Activated gamma-delta T cell treated with Interleukin-2 at 50 U/mL for 16 hours (primary cell): ENCODE measurements at places on chromosomes 1 and 21.

- DNase-seq = no peak
Measured at GRCh38 chr1:34296059-34296458, 119.4 kb downstream of the C1orf94 start.

DNA sequence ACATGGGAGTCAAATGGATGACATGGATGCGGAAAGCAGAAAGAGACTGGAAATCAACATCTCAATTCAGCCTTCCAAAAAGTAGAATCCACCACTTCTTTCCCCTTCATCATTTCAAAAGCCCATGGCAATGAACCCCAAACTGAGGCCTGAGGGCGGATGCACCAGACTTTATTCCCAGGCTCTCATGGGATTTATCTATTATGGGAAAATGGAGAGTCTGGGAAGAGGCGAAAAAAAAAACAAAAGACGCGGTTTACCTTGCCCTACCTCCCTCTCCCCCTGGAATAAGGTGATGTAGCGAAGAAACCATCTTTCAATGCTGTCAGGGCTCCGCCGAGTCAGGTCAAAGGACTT lies 624 bp downstream of the KIFAP3 start:
- no peak for DNase-seq

GRCh38 chr1:6342056-6342455 lies 51.5 kb downstream of the ACOT7 start:
- DNase-seq = no peak

DNA sequence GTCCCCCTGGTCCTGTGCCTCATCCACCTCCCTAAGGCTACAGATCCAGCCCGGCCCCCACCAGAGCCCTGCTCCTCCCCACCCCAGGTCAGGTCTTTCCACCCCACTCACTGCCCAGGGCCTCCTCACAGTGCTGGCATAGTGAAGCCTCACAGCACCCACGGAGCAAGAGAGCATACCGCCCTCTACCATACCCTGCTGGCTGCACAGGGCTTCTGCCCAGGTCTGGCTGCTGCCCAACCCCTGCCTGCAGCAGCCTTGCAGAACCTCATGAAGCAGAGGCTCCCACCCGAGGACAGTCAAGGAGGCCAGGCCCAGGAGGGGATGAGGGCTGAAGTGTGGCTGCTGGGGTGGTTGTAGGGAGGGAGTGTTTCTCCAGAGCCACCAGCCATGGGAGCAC lies 19.7 kb upstream of the ARF1 start:
- DNase-seq = no peak

DNA sequence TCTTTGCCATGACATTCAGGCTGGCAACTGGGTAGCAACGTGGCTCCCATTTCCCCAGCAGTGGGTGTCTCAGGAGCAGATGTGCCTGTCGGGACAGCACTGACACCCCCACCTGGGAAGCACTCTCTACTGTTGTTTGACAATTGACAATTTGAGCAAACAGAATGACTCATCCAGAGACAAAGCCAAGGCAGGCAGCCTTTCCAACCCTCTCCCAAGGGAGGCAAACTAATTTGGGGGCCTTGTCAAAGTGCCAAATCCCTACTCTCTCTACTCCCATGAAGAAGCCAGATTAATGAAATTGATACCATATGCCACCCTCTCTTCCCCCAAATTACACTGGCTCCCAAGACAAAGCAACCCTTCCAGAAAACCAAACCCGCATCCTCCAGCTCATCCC lies 65.6 kb downstream of the GRIK3 start:
- no peak for DNase-seq

- no peak for DNase-seq
Measured at GRCh38 chr1:159860456-159860855, 2.0 kb downstream of the VSIG8 start.

DNA sequence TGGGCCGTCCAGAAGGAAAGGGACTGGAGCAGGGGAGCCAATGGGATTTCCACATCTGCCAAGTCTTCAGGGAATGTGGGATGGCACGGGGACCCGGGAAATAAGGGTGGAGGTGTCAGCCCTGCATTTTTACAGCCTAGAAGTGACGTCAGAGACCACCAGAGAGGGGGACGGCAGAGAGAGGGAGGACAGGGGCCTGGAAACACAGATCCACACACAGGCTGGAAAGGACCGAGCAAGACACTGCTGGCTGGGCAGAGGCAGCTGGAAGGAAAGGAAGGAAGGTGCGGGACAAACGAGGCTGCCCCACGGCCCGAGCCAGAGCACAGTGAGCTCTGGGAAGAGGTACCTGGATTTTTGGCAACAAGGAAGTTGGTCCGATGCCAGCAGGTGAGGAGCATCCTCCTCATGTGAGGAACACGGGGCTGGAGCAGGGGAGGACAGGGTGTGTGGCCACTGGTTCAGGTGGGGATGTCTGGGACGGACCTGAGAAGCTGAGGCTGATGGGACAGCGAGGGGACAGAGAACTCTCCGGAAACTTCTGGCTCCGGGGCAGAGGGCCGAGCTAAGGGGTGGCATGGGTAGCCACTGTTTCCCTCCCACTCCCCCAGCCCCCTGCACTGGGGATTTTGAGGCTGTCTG lies 138.3 kb downstream of the PGBD5 start:
- DNase-seq = no peak

DNA sequence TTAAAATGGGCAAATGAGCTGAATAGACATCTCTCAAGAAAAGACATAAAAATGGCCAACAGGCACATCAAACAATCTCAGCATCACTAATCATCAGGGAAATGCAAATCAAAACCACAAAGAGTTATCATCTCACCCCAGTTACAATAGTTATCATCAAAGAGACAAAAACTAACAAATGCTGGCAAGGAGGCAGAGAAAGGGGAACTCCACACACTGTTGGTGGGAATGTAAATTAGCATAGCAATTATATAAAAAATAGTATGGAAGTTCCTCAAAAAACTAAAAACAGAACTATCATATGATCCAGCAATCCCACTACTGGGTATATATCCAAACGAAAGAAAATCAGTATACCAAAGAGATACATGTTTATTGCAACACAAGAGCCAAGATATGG lies 68.7 kb downstream of the DENND1B start:
- DNase-seq = no peak

DNA sequence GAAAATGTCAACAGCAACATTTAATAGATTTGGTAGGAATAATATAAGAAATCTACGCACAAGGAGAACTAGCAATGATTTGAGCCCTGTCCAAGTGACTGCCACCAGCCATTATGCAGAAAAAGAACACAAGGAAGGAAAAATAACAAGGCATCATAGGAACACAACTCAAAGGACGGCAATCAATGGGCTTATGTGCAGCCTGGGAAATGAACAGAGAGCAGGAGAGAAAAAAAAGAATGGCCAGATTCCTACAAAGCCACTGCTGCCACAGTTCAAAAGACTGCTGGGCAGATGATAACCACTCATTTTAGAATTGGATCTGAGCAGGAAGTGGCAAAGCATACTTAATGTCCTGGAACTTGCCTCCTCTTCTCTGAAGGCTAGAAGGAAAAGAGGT lies 274.3 kb upstream of the CAMK1G start:
- no peak for DNase-seq

DNA sequence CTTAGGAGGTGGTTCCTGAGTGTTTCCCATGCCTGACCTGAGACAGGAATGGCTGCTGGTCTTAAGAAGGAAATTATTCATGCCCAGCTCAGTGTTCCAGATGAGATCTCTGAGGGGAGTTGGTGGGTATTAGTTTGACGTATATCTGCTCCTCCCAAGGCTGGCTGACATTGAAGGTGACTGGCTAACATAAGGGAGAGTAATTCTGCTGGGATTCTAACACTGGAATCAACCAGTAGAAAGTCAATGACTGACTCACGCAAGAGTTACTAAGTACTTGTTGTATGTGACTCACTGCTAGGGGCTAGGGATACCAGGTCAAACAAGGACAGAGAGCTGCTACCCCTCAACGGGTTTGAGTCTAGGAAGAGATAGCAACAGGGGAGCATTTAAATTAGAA lies 177.3 kb downstream of the CACNA1E start:
- no peak for DNase-seq

DNA sequence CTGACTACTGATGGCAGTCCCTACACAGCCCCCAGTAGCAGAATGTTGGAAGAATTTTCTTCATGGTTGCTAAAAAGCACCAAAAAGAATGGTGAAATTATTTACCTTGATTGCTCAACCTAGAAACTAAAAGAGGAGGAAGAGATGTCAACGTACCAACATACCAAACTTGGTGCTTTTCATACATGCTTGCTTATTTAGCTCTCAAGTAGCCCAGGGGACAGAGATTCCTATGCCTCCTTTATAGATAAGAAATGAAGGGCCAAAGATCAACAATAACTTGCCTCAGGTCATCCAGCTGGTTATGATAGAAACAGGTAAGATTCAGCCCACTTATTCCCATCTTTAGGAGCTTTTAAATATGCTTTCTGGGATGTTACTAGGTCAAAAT lies 170.6 kb downstream of the PIGK start:
- DNase-seq = no peak

DNA sequence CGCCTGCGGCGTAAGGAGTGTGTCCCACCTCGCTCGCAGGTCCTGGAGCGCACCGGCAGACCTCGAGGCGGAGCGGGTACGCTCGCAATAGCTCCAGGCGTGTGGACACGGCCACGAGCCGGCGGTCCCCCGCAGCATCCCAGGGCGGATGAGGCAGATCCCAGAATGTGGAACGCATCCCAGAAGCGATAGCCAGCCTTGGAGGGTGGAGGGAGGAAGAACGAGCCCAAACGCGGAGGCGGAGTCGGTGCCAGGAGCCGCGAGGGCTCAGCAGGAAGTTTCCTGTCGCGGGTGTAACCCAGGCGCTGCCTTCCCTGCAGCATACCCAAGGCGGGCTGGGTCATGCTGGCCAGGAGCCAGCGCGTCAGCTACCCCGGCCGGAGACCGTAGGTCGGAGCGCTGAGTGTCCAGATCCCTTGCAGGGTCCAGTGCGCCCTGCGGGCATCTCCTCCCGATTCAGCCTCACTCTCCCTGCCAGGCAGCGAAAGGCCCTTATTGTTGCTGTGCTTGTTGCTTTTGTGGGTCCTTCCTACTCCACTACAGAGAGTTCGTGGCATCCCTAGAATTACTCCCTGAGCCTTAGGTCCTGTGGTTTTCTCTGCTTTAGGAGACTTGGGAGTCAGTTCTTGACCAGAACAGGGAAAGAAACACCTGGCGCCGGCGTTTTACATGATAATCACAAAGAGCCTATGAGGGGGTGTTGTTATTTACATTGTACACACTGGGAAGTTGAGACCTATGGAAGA lies 27.7 kb downstream of the STYXL2 start:
- DNase-seq = peak; percentile 21

DNA sequence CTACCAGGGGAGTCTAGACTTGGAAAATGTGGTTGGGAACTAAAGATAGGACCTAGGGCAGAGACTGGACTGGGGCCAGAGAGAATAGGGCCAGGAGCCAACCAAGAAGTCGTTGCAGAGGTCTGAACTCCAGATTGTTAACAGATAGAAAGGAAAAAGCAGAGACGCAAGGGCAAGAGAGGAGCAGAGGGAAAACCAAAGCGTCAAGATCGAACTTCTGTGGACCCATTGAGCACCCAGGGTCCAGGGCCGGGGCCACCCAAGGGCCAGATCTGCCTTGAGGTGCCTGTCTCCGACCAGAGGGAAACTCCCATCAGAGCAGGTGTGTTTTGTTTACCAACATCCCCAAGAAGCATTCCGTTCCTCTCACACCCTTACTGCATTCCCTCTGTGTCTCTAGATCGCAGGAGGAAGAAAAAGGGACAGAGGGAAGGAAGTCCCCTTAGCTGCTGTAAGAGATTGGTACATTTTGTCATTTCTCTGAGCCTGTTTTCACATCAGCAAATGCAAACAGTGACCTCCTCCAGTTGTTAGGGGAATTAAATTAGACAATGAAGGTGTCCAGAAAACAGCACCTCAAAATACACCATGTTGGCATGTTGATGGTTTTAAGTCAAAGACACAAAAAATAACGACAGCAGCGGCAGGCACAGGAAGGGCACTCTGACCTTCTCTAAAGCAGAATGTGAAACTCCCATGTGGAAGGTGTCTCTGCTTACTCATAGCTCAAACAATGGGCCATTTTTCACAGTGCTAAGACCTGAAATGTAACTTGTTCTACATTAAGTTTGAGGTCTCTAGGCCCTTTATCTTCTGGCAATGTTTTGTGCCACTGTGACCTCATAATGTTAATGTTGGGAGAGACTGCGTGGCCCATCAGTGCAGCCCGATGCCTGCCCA lies 105.8 kb upstream of the RAB4A start:
- DNase-seq = no peak

GRCh38 chr1:156438278-156438987 lies 62.1 kb downstream of the MEF2D start:
- DNase-seq = no peak

- no peak for DNase-seq
Measured at GRCh38 chr1:228478912-228479711, 8.1 kb upstream of the RNF187 start.
